H1 (cell line): ENCODE measurements at places on chromosomes 3 and 15.

- DNase-seq = no peak
Observed at GRCh38 chr3:159726231-159726964, 262.2 kb upstream of the IL12A start.

- DNase-seq = no peak
Observed at GRCh38 chr3:73365756-73366397, 258.9 kb downstream of the PDZRN3 start.

- no peak for DNase-seq
Observed at GRCh38 chr3:49703443-49703927, 14.1 kb downstream of the RNF123 start.

DNA sequence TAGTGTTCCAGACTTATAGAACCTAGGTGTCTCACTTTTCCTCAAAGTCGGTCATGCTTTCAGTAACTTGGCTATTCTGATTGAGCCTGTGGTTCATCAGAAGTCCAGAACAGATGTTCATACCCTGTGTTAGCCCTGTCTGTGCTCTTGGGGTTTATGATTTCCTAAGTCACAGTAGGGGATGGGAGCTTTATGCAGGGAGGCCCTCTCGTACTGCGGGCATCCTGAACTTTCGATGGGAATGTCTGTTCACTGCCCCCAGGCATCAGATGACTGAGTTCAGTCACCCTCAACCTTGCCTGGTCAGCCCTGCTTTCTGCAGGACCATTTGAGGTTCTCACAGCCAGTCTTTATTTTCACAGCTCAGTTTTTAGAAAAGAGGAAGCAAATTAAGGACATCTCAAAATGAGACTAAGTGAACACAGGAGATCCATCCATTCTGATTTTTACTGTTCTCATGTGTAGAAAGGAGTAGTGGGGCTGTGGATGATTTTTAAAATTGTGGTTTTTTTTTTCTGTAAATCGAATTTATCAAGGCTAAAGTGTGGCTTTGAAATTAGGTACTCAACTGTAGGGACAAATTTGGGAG, 71.3 kb downstream of the CMTM8 start:
- DNase-seq = no peak

DNA sequence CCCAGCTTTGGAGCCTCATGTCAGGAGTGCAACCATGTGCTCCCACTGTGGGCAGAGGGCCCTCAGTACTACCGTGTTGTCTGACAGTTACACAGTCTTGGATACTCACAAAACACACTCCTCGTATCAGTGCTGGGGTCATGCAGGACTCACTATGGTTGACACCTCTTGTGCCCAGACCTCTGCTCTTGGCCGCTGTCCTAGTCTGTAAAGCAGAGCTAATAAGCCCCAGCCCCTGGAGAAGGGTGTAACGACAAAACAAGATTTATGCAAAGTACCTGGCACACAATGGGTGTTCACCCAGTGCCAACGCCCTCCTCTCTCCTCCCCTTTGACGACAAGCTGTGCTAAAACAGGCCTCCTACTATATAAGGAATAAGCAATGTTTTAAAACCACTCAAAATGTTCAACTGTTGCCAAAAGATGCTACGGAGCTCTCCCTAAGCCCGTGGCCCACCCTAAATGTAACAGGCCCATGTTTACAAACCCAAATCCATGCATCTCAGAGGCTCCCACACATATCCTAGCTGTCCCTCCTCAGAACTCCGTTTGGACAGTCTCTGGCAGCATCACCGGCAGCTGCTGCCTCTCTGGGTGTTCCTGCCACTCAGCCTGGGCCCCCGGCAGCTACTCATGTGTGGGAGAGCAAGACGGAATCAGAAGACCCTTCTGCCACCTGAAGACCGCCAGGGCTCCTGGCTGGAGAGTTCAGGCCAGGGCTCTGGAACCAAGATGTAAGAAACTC, 65.8 kb downstream of the MRPL46 start:
- no peak for DNase-seq

GRCh38 chr3:189202106-189202505, 30.3 kb downstream of the TPRG1 start:
- DNase-seq = no peak
